Activated B cell treated with CpG ODN at 0.5 μM for 24 hours (primary cell): ENCODE measurements at places on chromosomes 5 and 9. TPM values are rescaled to one million over a fixed set of nuclear protein-coding genes. Genes with fewer than 3 reads are reported as not detected.

GRCh38 chr9:138007566-138007917, 130.0 kb downstream of the CACNA1B start:
- DNase-seq, result no peak

GRCh38 chr5:68214482-68215207, 911 bp upstream of the PIK3R1 start:
- no peak for DNase-seq

DNA sequence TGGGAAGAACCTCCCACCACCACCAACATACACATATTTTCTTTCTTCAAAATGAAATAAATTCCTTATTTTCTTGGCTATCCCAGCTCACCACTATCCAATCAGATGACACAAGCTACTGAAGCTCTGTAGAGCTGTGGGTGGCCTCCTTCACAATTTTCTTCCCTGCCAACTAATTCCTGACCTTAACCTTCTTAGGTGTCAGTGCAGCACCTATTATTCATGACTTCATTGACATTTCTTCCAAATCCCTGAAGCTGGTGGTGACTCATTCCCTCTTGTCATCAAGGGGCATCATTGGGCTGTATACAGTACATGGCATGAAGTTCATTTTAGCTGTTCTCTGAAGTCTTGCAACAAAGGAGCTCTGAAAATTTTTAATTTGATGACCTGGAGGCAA, 42.0 kb upstream of the ADRA1B start:
- DNase-seq, result no peak

DNA sequence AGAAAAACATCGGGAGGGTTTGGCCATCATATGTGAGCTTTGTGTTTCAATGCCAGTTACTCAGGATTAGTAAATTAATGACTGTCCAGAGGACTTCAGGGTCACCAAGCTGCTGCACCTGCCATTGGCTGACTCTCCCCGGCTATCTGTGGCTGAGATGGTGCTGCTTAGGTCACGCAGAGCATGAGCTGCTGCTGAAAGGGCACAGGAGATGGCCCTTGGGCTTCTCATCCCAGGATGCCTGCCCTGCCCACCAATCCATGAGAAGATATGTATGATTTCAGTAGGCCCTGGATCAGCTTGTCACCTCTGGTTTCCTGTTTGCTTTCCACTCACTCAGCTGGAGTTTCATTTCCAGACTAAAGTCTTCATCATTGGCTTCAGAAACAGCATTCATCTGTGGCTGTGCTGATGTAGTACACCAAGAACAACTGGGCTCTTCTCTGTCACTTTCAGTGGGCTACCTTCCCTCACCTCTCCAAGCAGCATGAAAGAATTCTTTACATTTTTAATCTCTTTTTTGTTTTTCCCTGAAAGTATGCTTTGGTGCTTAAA, 2.4 kb upstream of the CATSPER3 start:
- DNase-seq, result no peak

DNA sequence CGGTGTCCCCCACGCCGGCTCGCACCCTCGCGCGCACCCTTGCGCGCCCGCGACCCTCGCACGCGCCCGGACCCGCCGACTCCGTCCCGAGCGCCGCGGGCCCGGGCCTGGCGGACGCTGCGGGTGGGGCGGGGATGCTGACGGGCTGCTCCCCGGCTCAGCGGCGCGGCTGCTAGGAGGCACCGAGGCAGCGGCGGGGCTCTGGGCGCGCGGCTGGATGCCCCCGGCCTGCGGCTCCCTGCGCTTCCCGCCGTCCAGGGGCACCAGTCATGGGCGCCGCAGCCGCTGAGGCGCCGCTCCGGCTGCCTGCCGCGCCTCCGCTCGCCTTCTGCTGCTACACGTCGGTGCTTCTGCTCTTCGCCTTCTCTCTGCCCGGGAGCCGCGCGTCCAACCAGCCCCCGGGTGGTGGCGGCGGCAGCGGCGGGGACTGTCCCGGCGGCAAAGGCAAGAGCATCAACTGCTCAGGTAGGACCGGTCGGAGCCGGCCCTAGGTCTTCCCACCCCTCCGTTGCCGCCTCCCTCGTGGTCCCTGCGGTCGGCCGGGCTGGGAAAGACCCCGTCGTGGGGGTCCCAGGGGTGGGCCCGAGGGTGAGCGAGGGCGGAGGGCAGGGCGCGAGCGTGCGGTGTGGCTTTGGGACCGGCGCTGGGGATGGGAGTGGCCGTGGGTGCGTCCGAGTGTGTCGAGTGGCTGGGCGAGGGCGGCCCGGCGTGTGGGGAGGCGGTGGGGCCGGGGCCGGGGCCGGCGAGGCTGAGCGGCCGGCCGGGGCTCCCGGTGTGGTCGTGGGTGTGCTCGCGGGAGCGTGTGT, 530 bp downstream of the TMEFF1 start:
- DNase-seq, result peak; percentile 37

DNA sequence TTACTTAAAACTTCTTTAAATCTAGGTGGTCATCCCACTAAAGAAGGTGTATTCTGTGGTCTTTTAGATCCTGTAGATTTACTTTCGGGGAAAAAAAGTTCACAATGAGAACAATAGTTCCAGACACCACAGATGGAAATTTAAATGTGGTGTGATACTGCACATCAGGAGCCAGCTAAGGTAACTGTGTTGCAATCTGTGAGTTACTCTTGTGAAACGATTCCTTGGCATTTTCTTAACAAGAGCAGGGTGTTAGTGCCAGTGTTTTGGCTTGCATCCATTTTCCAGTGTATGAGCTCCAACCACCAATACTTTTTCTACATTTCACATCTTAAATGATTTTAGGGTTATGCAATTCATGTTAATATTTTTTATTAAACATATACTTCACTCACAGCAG, 674.5 kb downstream of the CETN3 start:
- DNase-seq, result no peak

STARD4 gene
- total RNA-seq, result 32.2 and 40.3 TPM in 2 replicates
